ENCODE measurements at places on chromosomes 7 and 10.

GRCh38 chr7:149831741-149832219 is 6.4 kb upstream of the ZNF862 start:
- no peak for DNase-seq

DNA sequence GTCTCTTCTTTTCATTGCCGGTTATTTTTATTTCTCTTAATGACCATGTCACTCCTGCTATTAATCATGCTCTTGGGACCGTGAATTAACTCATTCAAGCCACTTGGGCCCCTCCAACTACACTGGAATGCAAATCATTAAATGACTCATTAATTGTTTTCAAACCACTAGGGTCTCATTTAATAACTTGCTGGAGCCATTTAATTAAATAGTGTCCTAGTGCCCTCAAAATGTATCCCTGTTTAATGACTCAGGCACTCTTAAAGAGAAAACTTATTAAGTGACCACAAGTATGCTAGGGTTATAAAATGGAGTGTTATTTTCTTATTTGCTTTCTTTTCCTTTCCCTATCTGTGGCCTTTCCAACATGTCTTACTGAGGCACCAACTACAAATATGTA is 73.0 kb downstream of the PLXDC2 start:
- DNase-seq, result no peak

DNA sequence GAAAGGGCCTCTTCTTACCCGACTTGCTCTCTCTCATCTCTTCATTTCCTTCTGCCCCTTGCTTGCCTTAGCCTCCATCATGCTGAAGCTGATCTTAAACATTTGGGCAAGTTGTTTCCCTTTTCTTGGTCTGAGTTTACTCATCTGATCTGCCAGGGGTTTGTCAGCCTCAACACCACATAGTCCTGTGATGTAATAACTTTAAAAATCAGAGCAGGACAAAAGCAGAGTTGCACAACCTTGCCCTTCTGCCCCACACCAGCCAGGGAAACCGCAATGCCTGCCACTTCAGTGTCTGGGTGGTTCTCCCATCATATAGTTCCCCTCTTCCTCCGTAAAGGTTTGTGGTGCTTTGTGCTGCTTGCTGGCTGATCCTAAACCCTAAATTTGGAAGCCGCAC is 9.9 kb upstream of the LIPM start:
- DNase-seq, result no peak

GRCh38 chr7:27459731-27460053 is 203.0 kb downstream of the HIBADH start:
- no peak for DNase-seq

GRCh38 chr7:65749518-65749917 is 123.4 kb upstream of the VKORC1L1 start:
- DNase-seq, result no peak

DNA sequence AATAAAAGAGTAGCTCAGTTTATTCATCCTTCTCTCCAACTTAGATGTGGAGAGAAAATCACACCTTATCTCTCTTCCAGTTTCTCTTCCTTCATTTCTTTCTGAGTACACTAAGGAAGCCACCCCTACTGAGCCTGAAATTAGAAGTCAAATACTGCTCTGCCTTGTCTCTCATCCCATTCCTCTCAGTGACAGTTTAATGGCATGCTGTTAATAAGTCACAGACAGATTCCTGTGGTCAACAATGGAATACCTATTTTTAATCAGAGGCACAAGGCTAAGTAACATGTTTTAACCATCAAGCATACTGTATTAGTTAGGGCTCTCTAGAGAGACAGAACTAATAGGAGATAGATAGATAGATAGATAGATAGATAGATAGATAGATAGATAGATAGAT is 253.2 kb downstream of the HTR7 start:
- no peak for DNase-seq

DNA sequence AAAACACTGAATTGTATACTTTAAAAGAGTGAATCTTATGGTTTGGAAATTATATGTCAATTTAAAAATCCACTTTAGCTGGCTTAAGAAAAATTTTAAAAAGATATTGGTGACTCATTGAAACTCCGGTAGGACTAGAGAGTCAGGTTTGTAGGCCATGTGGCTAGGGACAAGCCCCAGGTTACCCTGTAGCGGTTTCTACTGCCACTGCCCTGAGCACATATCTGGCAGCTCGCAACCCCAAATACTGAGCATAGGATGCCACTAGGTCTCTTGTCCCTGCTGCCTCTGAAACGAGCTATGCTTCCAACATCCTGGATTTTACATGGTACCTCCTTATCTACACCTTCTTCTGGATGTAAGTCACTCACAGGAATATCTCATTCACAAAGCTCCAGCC is 1.4 kb upstream of the MGAM2 start:
- DNase-seq, result no peak

DNA sequence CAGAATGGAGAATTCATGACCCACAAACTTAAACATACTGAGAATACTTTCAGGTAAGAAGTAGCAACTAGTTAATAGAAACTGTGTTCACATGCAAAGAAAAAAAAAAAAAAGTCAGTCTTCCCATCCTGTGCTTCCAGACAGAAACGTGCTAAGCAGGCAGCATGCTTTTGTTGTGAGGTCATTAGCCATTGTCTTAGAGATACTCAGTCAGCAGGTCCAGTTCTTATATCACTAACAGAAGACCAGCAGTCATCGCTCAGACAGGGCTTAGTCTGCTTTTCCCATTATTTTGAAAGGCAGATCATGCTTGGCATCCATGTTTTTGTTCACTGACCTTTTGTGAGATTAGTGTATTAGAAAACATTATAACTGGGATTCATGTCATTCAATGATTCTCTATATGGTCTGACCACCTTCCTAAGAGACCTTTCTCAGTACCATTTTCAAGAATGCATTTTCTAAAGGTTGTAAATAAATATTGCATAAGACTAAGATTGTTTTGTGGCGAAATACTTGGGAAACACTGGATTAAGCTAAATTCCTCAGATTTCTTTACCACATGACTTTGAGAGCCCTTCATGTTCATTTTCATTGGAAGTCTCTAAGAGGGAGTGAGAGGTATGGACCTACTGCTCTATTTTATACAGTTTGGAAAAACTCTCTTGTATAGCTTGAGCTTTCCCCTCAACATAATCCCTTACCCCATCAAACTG is 45.0 kb upstream of the AGBL3 start:
- no peak for DNase-seq

GRCh38 chr10:76675951-76676587 is 961.5 kb downstream of the KCNMA1 start:
- no peak for DNase-seq

- no peak for DNase-seq
These were observed 49.6 kb downstream of the EXOC6 start for GRCh38 chr10:92897916-92898315.
